Activated CD4-positive, alpha-beta T cell treated with anti-CD3 and anti-CD28 coated beads for 4 hours (primary cell): ENCODE measurements at places on chromosomes 6 and 20.
A peak's percentile ranks its signal among the peaks of the same experiment; 100 is the strongest.

DNA sequence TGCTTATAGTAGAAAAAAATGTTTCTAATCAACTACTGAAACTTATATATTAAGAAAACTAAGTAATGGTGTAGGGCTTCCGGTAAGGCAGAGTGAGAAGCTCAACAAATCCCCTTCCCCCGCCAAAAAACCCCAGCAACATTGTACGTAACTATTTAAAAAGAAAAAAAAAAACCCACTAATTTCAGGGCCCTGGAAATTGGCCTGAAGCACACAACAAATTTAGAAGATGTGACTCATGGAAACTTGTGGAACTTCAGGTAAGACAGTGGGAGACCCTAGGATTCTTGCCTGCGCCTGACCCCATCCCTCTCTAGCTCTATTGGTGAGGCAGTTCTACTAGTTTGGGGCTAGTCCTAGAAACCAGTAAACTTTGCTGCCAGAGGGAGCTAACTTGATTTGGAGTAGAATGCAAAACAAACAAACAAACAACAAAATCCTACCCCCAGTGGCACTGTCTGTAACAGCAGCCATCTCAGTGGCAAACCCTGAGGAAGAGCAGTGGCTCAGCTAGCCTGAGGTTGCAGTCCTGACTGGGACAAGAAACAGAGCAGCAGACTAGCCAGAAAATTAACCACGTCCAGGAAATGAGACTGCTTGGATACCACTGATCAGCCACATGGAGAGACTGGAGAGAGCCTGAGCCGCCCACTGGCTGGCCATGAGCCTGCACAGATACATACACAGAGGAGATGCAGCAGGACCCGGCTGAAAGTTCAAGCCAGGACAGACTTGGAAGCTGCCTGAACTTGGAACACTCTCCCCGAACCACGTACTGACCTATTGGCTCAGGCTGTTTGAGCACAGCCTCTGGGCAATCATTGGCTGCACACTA lies 135.1 kb downstream of the TBXT start:
- no peak for DNase-seq

DNA sequence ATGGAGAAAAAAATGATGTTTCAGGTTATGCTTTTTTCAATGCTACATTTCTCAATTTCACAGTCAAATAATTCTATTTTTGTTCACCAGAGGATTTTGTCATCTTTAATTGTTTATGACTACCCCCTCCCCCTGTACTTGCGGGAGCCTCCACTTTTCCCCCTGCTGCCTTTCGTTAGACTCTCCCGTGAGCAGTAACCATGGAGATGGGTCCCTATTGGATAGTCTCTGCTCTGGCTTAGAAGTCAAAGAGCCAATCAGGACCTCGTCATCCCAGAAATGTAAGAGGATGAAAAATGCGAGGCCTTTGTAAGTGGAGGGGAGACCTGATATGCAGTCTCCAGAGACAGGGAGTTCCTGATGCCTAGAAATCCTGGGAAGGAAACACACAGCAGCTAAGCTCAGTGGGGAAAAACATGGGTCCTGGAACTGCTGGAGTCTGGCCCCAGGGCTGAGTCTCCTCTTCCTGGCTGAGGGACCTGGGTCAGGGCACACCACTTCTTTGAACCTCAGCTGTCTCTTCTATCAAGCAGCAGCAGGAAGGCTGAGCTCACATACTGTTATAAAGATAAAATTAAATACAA lies 298.7 kb downstream of the TSHZ2 start:
- DNase-seq, result no peak

DNA sequence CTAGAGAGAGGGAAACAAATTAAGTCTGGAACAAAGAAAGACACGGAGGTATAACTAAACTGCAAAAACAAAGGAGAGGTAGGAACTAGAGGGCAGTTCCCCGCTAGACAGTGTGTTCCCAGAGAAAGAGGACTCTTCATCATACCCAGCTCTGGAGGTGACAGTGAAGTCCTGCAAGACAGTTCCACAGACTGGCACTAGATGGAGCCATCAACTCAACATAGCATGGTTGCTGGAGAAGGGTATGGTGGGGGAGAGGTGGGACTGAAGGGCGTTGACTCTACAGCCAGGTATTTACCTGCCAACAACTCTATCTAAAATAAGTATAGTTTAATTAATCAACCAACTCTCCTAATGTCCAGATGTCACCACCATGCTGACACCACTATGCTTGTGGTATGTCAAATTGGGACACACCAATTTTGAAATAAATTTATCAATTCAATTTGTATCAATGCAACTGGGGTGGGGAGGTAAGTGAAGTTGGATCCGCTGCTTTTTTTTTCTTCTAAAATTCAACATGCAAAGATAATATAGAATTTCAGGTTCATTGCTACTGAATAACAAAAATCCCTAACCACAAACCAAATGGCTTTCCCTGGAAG lies 9.7 kb downstream of the BACH2 start:
- DNase-seq, result peak; percentile 39

DNA sequence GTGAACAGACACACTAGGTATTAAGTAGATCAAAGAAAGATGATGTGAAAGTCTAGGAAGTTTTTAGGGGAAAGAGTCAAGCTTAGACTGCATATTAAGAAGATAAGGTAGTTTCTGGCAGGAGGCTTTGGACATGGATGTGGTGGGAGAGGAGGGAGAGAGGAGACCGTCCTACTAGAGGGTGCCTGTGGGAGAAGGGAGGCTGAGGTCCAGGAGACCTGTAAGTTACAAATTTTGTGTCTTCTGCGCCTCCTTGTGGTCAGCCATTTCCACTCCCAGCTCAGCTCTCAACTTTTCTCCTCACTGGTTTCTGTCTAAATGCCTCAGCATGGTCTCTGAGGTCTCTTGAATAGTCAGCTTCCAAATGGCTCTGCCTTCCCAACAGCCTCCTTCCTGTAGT lies 193.5 kb downstream of the UNC5CL start:
- no peak for DNase-seq

GRCh38 chr6:40887079-40887791 lies 151.8 kb downstream of the UNC5CL start:
- DNase-seq, result no peak

DNA sequence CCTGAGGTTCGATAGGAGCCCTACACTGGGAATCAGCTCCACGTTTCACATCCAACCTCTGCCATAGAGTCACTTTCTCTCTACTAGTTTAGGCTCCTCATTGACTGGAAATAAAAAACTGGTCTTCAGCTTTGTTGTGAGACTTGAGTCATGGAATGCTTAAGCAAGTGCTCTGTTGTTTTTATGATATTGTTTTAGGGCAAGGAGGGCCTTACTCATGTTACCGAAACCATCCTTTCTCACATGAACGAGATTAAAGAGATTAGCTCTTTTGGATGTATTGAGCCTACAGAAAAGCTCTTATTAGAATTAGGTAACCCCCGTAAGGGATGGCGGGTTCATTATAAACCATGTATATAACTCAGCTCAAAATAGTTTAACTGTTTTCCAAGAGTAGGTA lies 6.9 kb upstream of the MOCS1 start:
- no peak for DNase-seq

DNA sequence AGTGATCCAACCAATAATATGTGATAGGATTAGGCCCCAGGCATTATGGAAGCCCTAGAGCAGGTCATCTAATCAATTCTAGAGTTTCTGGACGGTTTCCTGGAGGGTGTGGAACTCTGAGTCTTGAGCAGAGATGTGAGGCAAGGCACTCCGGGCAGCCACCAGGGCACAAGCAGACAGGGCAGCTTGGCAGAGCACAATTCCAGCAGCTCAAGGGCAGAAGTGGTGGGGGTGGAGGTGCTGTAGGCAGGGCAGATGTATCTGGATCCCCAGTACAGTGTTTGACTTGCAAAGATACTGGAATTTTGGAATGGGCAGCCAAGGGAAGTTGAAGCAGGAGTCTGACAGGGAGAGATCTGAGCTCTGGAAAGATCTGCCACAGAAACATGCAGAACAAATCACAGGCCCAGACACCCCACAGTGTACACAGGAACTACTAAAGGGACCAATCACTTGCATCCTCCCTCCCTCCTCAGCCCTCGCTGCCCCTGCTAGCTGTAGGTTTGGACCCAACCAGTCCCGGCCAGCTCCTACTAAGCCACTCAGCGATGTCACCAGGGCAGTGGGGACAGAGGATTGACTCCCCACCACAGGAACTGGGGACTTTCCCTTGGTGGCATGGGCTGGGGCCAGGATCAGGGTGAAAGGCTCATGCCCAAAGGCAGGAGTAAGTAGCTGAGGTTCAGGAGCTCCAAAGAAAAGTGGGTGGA lies 47.0 kb downstream of the TFEB start:
- no peak for DNase-seq
